NCI-H69 (cell line): ENCODE measurements at places on chromosomes 12 and 14.

DNA sequence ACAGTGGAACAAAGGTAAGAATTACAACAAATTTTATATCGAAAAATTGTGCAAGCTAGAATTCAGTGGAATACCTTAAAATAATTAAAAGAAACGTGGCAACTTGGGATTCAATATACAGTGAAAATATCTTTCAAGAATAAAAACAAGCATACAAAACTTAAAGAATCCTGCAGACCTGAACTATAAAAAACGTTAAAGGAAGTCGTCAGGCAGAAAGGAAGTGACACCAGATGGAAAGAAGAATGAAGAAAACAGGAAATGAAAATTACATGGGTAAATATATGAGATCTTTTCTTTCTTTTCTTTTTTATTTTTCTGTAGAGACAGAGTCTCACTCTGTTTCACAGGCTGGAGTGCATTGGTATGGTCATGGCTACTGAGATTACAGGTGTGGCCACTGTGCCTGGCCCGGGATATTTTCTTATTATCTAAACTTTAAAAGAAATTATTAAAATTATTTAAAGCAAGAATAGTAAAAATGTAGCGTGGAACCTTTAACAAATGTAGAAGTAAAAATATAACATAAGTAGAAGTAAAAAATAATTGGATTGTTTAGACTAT lies 4.7 kb downstream of the MGP start:
- DNase-seq = no peak

- DNase-seq = peak; percentile 72
Observed at GRCh38 chr12:57210926-57211692, 5.5 kb upstream of the NXPH4 start.

GRCh38 chr14:39430762-39431415 lies 1.3 kb downstream of the FBXO33 start:
- no peak for DNase-seq

GRCh38 chr12:115914122-115914521 lies 363.4 kb downstream of the MED13L start:
- DNase-seq = no peak

DNA sequence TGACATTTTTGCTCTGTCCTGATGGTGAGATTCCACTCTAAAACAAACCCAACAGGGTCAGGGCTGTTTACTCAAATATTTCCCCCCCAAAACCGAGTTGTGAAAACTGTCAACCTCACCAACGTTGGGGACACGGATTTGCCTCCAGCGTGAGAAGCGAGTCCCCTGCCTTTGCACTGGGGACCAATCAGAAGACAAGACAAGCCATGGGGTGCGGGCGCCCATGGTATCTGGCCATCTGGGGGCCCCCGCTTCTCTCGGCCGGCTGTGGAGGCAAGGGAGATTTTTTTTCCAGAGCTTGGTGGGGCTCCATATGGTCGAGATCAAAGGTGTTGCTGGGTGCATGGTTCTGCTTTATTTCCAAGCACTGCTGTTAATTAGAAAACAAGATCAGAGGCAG lies 272.1 kb downstream of the BCL11B start:
- DNase-seq = no peak

GRCh38 chr14:91373591-91374254 lies 43.9 kb downstream of the CCDC88C start:
- peak; percentile 67 for DNase-seq

DNA sequence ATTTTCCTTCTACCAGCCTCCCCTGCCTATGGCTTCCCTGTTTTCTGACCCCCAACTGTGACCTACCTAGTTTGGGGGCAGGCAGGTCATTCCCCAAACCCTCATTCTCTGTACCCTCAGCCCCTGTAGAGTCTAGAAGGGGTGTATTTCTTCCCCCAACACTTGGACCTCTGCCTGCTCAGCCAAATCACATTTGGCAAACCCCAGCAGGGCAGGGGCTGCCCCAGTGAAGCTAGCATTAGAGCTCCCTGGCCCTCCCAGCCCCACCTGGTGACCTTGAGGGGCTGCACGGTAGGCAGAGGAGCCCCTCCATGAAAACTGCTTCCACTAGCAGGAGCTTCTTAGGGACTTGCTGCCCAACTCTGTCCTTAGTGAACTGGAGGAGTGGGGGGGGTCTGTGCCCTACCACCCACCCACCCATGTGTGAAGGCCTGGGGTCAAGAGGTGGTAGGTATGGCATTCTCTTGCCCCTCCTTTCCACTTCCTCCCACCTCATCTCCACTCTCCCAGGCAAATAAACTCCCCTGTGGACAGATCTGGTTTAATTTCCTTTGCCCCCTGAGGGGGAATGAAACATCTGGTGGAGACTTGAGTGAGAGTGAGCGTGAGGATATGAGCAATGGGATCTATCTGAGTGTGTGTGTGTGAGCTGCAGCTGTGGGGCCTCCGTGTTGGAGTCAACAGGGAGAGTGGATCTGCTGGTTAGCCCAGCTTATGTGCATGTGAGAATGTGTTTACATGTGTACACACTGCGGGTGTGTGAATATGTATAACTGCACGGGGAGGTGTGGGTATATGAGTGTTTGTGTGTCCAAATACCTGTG lies 1.6 kb downstream of the NXPH4 start:
- peak; percentile 79 for DNase-seq

- DNase-seq = no peak
Observed at GRCh38 chr12:117049295-117049694, 49.9 kb downstream of the TESC start.

DNA sequence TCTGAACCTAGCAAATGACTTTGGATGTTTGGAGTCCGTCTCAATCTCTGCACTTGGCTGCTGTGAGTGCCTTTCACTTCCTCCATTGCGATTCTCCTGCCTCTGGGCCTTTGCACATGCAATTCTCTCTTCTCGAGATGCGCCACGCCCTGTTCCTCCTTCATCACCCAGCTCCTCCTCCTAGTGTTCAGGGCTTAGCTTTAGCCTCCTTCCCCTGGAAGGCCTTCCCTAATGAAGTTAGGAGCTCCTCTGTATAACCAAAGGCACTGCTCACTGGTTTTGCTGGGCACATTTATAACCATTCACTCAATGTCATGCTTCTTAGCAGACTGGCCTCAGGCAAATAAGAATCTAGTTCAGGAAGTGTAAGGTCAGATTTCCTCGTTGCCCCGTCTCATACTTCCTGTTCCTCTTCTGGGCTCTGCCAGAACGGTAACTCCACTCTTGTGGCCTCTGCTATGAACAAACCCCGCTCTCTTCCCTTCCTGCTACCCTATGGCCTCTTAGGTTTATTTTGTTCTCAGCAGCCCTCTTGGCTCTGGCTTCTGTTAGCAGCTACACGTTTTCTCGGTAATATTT lies 171.4 kb downstream of the CRADD start:
- no peak for DNase-seq

DNA sequence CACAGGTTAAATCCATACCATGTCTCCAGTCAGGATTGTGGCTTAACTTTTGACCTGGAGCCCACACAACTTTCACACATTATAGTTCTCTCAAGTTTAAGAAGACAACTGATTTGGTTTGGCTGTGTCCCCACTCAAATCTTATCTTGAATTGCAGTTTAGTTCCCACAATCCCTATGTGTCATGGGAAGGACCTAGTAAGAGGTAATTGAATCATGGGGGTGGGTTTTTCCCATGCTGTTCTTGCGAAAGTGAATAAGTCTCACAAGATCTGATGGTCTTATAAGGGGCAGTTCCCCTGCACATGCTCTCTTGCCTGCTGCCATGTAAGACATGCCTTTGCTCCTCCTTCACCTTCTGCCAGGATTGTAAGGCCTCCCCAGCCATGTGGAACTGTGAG lies 38.2 kb upstream of the PARP11 start:
- DNase-seq = no peak

DNA sequence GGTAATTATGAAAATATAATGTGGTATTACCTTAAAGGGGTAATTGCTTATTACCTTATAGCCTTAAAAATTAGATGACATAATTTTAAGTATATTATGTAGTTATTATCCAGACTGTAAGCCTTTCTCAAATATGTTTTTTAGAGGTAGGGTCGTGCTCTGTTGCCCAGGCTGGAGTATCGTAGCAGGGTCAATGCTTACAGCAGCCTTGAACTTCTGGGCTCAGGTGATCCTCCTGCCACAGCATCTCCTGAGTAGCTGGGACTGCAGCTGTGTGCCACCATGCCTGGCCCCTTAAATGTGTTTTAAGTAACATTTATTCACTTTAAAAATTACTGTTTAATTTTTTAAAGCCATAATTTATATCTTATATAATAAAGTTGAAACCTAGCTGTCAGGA lies 10.4 kb downstream of the PRPF39 start:
- DNase-seq = no peak

DNA sequence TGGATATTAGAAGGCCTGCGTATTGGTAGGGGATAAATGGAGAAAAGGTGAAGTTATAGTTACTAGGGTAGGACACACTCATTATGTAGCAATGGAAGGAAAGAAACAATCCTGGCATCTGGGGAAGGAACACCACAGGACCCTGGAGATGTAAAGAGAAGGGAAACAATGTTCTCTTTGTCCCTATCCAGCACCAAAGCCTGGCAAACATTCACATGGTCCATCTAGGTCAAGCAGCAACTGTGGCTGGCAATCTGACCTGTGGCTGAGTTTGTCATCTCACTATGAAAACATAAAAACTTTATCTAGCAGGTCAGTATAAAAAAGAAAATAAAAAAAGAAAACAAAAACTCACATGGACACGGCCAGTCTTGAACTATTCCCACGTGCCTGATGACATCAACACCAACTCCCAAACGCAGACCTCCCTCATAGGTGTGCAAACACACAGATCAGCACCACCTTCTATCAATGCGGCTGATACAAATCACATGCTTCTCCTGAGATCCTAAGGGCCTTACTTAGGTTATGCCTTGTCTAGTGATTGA lies 2.6 kb downstream of the POMT2 start:
- DNase-seq = peak; percentile 50

DNA sequence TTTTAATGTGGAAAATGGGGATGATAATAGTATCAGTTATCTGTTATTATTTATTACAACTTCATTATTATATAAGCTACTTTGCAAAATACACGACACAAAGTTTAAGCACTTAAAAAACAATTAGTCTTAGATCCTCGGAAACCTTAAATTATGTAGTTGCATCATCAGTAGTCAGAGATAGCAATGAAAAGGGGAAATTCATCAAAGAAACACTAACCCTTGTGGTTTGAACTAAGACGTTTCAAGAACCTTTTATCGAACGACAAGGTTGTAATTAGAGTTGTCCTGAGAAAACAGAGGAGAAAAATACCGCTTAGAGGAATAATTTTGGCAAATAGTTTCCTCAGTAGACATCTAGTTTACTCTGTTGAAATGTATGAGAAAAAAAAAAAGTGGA lies 198.5 kb downstream of the PTPRO start:
- DNase-seq = no peak

DNA sequence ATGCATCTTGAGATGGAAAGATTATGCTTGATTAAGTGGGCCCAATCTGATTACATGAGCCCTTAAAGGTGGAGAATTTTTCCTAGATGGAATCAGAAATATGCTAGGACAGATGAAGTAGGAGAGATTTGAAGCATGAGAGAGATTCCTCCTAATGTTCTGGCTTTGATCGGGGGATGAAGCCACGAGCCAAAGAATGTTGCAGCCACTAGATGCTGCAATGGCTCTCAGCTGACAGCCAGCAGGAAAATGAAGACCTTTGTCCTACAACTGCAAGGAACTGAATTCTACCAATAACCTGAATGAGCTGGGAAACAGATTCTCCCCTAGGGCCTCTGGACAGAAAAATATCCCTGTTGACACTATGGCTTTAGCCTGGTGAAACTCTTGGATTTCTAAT lies 82.6 kb upstream of the ATP2B1 start:
- DNase-seq = no peak

DNA sequence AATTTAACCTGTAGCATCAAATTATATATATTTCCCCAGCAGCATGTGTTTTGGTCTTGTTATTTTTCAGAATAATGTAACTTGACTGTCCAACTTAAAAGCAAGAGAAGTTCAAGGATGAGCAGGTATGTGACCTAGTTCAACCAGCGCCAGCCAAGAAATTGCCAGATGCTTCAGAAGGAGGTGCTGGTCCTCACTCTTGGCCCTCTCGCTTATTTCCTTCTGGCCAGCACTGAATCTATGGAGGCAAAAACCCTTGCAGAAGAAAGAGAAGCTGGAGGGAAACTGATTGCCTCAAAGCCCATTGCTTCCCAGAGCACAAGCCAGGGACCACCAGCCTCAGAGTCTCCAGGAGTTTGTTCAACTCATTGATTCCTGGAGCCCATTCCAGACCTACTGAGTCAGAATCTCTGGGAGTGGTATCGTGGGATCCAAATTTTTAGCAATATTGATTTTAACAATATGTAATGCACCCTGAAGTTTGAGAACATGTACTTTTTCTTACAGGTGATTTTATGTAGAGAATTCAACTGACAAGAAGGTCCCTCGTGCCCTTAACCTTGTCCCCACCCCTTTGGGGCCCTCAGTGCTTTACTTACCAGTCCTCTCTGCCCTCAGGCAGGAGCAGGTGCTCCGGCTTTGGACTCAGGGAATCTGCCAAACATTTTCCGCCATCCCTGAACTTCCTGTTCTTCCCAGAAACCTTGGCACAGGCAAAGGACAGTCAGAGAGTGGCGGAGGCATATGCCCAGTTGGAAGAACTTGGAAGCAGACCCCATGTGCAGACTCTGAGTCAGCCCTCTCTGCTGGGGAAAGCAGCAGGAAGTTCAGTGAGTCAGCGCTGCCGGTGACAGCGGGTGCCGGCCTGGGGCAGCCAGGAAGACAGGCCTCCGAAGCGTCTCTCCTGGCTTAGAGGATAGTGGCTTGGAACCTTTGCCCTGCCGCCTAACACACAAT lies 10.4 kb downstream of the BEST3 start:
- DNase-seq = peak; percentile 71

- DNase-seq = peak; percentile 87
Observed at GRCh38 chr14:73714656-73715081, 485 bp upstream of the PNMA1 start.

DNA sequence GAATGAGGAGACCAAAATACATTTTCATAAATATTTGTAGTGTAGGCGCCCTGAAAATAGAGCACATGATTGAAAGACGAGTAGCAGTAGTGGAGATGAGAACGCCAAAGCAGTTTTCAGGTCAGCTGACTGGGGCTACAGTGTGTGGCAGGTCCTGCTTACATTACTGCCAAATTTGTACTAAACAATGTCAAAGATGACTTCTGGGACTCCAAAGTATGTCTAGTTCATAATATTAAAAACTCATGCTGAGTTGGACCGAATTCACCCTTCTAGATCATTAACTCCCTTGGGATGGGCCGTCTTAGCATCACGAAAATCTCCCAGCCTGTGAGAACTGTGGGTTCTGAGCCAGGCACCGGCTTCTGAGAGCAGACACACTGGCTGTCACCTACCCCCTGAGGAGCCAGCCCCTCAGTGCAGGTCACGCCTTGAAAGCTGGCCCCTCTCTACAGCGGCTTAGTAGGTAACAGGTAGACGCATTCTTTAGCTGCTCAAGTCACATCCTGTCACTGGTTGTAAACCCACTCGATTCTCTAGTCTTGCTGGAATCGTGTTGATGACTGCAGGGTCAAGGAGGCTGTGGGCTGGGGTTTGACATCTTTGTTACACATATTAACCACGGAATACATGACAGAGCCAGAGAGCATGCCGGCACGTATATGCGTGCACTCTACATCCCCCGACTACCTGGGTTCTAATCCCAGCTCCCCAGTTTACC lies 210.4 kb downstream of the ETV6 start:
- no peak for DNase-seq
